ENCODE measurements at places on chromosomes 5 and 9. TPM values are rescaled to one million over a fixed set of nuclear protein-coding genes. Genes with fewer than 3 reads are reported as not detected.

Gene C5orf58
- not detected for total RNA-seq

Gene RAB3C
- not detected for total RNA-seq

Gene DDX4
- 0.83 TPM for total RNA-seq

Gene LTC4S
- total RNA-seq: 1.7 TPM

Gene OTULIN
- total RNA-seq: 67.0 TPM

Gene BSPRY
- 11.4 TPM for total RNA-seq

All from T-helper 1 cell treated with Interleukin-12 subunit alpha and Interleukin-12 subunit beta and Interleukin-4 antibody, amounts not matched to agents 30 ng/mL and 1 ng/mL, for 36 hours (primary cell).